GM20000 (cell line): ENCODE measurements at places on chromosomes 1 and 21.

- DNase-seq: no peak
Observed at GRCh38 chr1:80779275-80779674, 1021.5 kb upstream of the ADGRL2 start.

DNA sequence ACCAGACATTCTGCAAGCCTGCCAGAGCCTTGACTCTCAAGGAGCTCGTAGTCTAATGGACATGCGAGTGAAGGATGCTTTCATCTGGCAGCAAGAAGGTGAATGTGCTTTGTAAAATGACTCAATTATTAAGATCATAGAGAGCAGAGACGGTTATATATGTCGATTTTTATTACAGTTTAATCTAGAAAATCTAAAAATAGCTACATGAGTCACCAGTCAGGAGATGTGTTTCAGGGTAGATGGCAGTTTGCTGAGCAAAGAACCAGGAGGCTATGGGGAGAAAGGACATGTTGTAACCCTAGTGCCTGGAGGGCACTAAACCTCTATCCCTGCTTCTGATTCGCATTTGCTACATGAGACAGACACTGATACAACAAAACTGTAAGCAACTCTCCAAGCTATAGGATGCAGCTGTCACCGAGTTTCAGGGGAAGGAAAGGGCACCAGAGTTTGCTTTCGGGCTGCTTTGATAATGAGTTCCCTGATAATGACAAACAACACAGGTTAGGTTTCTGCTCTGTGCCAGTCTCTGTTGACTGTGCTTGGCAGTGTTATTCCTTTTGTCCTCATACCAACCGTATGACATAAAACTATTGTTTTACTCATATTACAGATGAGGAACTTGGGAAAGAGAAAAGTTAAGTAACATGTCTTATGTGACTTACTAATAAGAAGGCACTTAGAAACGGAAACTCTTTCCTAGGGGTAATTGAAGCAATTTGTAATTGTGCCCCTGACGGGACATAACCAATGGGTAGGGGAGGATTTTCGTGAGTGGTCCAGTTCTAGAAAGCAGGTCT, 43.2 kb downstream of the C1orf198 start:
- no peak for DNase-seq

- DNase-seq: no peak
Observed at GRCh38 chr1:235782601-235783000, 84.1 kb downstream of the LYST start.

DNA sequence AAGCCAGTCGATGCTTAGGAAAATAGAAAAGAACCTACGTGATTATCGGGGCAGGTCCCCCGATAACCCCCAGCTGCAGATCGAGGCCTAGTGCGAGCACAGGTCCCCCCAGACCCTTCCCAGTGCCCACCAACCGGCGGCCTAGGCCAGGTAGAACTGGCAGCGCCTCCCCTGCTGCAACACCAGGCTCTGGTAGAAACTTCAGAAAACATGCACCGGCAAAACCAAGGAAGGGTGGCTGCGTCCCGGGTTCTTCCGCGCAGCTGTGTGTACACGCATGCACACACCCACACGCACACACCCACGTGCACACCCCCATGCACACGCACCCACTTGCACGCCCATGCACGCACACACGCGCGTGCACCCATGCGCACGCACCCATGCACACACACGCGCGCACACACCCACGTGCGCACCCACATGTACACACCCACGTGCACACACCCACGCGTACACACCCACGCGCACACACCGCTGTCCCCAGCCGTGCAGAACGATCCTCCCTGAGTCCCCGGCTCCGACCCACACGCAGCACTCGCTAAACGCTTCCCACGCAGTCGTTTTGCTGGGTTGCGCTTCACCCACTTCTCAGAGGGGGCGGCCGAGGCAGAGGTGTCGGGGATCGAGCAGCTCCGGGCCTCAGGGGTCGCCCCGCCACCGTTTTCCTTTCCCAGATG, 5.2 kb downstream of the TSPEAR start:
- DNase-seq: no peak

DNA sequence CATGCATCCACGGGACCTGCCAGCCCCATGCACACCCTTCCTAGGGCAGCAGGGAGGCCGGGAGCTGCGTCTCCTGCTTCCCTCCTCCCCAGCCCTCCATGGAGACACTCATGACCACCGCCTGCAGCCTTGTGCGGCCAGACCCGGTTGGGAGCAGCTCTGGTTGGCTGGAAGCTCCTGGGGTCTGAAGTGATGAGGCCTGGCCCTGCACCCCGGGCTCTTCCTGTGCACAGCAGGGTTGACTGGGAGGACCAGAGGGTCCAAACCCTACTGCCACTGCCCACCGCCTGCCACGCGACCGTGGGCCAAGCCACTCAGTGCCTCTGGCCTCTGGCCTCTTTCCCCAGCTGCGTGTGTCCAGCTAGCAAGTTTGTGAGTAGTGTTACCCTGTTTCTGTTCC, 111.1 kb upstream of the COL6A1 start:
- no peak for DNase-seq

DNA sequence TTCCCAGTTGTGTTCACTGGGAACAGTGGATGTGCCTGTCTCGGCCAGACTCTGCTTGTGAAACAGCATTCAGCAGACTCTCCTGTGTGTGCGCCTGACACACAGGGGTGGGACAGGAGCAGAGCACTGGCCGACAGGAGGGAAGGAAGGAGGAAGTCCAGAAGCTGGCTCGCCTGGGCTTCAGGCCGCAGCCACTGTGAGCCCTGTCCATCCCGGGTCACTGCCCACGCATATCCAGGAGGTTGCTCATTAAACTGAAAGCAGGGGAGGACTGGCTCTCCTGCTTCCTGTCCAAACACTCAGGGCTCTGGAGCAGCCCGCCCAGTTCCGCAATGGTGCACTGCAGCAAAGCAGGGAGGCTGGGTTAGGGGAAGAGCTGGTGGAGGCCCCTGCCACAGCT, 218.7 kb upstream of the VAMP3 start:
- no peak for DNase-seq

DNA sequence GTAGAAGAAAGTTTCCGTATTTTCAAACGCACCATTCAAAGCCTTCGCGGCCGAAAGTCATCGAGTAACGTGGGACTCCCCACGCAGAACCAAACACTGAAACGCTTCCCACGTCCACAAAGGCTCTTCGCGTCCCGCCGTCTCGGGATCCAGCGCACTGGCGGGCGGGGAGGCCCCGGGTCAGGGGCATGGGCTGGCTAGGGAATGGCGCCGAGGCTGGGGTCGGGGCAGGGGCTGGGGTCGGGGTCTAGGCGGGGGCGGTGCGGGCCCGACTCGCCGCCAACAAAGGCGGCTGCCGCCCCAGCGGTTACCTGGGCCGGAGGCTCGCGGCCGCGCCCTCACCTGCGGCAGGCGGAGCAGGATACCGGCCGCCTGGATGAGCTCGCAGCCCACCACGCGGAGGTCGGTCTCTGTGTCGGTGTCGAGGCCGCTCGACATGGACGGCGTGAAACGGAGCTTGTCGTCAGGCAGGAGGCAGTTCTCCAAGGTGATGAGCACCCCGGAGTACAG, 403 bp downstream of the CCNL2 start:
- no peak for DNase-seq
